Fibroblast of skin of right quadriceps (primary cell): ENCODE measurements at places on chromosomes 2 and 18.

DNA sequence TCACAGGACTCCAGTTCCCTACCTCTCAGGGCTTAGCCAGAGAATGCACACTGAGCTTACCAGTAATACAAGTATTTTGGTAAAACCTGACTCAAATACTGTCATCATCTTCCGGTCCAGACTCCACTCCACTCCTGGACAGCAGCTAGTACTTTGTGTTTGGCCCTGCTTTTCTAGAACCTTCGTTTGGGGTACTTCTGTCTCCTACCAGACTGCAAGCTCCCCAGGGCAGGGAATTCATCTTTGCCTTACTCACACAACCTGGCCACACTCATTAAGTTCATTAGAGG is 108.9 kb upstream of the CDC42EP3 start:
- DNase-seq = no peak

DNA sequence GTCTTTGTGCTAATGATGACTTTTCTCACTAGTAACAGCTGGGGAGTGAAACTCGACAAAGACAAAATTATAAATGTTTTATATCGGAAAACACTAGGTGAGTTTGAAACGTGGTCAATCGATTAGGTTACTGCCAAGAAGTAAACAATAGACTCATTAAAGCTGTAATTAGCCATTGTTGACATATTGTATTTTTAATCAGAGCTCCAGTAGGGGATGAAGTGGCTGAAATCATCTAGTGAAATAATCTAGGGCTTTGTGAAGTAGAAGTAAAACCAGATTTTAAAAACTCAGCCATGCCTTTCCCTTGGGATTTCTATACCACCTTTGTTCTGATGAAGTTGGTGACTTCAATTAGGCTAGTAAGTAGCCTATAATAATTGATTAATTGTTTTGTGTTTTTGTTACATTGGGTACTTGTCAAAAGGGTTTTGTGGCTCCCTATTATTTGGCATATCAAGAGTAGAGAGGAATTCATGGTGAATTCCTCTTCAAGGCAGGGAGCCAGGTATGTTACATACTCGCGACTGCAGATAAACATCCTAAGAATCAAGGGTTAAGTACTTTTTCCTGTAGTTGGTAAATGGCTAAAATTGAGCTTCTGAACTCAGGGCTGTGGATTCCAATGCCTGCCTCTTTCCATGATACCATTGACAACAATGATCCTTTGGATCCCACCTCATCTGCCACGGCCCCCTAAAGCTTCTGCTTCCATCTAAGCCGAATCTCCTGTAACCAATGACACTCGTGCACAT is 31.6 kb downstream of the RAB27B start:
- no peak for DNase-seq

DNA sequence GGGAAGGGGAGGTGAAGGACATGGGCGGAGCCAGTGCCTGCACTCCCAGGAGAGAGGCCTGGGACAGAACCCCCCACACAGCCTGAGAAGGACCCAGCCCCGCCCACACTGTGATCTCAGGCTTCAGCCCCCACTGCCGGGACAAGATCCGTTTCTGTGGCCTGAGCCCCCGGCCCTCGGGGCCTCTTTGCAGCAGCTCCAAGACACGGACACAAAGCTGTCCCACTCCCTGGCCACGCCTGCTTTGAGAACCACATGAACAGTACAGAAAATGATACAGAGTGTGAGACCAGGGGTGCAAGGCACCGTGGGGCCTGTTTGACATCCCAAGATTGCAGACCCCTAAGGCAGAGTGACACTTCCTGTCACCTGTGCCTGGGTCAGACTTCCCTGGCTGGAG is 74.5 kb downstream of the TWIST2 start:
- DNase-seq = no peak

- no peak for DNase-seq
Measured at GRCh38 chr2:173349287-173349686, 5.4 kb upstream of the CDCA7 start.

- DNase-seq = no peak
Measured at GRCh38 chr2:11027195-11027594, 115.5 kb downstream of the KCNF1 start.

GRCh38 chr2:234265206-234265605 is 214.7 kb downstream of the SPP2 start:
- DNase-seq = no peak

GRCh38 chr2:237552908-237553307 is 13.5 kb upstream of the PRLH start:
- DNase-seq = no peak

- DNase-seq = no peak
Measured at GRCh38 chr2:201907563-201907881, 101.2 kb downstream of the CDK15 start.

DNA sequence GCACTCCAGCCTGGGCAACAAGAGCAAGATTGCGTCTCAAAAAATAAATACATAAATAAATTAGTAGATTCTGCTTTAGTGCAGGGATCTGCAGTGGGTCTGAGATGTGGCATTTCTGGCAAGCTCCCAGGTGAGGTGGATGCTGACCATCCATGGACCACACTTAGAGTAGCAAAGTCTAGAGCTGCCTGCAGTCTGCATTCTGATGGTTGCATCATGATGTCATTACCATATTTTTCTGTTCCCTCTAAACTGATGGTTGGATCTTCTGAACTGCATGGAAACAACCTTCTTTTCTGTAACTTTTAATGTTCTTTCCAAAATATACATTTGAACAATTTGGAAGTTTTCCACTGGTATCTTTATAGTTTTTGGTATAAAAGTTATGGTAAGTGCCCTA is 42.9 kb downstream of the MYL12B start:
- no peak for DNase-seq

- no peak for DNase-seq
Measured at GRCh38 chr18:33647365-33647764, 69.3 kb downstream of the ASXL3 start.

DNA sequence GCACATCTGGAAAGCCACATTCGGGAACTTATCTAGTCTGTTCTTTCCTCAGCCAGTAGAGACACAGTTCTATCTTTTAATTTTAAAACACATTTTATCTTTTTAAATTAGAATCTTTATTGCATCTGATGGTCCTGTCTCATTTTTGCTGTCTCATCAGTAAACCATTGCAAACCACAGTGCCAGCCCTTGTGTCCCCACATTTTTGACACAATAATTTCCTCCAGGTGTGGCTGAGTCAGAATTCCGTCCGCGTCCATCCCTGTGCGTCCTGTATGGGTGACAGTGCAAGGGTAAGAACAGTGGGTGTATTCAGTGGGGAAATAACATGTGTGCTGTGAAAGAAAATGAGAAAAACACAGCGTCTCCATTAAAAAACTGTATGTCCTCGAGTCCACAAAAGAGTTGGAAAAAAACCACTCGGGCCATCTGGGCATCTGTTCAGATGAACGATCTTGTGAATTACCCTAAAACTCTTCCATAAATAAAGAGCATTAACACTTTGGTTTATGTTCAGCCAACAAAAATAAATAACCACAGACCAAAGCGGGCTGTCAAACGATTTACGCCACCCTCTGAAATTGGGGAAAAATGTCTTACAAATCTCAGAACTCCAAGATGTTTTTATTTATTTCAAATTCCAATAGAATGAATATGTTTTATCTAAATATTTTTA is 137.3 kb downstream of the ZNF516 start:
- no peak for DNase-seq

GRCh38 chr2:55565613-55566012 is 46.1 kb downstream of the CFAP36 start:
- DNase-seq = no peak

DNA sequence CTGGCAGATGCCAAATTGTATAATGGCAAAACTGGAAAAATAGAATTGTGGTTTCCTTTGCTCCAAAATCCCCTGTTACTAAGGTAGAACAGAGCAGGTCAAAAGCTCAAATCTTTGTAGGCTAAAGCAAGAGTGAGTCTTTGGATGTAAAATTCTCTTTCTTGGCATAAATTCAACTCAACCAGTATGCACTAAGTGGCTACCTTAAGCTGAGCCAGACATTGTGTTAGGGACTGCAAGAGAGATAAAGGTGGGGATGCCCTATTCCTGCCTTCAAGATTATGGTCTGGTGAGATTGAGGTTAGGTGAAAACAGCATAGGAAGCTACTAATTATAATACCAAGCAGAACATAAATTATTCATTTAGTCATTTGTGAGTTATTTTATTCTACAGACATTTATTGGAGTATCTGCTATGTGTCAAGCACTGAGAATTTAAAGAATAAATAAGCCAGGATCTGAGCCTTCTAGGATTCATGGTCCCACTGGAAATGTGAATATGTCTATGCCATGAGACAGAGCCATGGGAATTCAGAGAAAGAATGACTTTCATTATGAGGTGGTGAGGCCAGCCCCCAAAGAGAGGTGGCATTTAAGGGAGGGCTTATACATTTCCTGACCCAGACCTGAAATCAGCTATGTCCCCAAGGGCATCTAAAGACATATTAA is 198.0 kb upstream of the NCKAP5 start:
- DNase-seq = peak; percentile 42

DNA sequence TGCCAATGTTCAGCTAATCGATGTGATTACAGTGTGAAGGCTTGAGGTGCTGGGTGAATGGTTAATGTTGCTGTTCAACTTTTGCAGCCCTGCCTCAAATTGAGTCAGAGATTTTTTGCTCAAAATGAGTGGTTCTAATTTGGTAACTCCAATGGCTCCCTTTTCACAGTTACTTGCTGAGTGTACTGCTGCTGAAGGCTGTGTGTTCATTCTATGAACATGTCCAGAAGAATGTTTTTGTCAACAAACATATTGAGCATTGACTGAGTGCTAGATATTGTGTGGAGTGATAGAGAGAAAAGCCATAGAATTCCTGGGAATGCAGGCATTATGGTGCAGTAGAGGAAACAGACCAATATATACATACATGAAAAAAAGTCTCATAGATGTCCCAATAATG is 39.0 kb upstream of the TCF4 start:
- DNase-seq = no peak

DNA sequence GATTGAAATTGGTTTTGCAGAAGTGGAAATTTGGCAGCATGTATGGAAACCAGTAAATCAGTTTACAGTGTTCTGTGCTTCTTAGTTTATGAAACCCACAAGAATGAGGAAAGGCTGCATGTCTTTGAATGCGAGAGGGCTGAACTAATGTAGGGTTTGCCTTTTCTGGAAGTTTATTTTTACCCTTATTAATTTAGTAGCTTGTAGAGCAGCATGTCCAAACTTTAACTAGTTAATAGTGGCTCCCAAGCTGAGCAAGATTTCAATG is 50.4 kb downstream of the LDLRAD4 start:
- no peak for DNase-seq

- no peak for DNase-seq
Measured at GRCh38 chr2:68860111-68860510, 11.1 kb downstream of the BMP10 start.

DNA sequence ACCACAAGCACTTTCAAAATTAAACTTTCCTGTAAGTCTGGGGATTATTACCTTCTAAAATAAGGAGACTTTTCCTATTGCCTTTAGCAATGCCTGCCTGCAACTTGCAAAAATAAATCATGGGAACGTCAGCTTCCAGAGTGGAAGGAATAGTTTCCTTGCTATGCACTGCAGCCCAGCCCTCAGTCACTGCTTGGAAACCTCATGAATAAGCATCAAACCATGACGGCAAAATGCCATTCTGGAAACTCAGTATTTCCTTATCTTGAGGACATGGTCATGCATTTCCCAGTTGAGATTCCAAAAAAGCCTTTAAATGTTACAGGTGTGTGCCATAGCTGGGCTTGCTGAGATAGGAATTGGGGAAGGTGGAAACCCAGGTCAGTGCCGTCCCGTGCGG is 84.2 kb upstream of the OTOS start:
- no peak for DNase-seq

DNA sequence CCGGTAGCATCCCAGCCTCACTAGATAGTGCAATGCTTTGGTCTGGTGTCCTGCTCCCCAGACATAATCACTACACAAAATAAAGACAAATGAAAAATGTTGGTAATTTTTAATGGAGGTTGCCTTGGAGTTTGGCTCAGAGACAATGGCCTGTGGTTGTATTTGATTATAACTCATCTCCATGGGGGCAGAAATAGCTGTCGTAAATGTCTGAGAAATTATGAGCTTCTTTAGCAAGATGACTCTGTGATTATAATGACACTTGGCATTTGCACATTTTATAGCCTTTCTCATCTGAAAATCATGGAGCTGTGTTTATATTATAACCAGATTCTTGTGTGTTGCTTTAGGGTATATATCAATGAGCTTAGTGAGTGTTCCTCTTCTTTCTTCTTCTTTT is 1779.7 kb upstream of the CELF4 start:
- peak; percentile 89 for DNase-seq

DNA sequence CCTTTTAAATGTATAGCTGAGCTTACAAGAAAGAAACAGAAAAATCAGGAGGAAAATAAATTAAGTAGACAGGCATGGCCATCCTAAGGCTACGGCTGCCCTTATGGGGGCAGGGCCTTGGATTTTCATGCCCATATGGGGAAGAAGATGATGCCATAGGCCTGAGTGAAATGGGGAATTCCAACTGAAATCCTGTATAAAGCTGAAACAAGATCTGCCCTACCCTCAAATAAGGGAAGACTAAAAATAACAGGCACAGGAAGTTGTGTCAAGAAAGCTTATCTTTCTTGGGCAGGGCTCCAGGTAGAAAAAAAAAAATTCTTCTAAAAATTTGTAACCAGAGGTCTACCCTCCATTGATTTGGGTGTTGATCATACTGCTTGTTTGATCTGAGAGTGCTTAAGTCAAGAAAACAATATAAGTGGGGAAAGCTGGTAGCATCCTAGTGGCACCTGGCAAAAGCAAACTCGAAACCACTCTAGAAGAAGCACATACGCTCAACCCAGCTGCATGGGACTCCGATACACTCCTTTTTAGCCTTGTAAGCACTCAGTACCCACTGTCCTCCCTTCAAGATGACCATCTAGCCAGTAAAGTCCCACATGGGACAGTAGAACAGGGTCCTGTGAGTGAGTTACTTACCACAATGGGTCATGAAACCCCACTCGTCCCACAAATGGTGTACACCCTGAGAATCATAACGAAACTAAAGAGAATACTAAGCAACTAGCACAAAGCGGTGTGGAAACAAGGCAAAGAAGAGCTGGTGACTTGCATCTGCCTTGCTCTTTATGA is 22.3 kb downstream of the DNAH7 start:
- peak; percentile 9 for DNase-seq

GRCh38 chr18:42921226-42921737 is 194.2 kb downstream of the RIT2 start:
- no peak for DNase-seq

DNA sequence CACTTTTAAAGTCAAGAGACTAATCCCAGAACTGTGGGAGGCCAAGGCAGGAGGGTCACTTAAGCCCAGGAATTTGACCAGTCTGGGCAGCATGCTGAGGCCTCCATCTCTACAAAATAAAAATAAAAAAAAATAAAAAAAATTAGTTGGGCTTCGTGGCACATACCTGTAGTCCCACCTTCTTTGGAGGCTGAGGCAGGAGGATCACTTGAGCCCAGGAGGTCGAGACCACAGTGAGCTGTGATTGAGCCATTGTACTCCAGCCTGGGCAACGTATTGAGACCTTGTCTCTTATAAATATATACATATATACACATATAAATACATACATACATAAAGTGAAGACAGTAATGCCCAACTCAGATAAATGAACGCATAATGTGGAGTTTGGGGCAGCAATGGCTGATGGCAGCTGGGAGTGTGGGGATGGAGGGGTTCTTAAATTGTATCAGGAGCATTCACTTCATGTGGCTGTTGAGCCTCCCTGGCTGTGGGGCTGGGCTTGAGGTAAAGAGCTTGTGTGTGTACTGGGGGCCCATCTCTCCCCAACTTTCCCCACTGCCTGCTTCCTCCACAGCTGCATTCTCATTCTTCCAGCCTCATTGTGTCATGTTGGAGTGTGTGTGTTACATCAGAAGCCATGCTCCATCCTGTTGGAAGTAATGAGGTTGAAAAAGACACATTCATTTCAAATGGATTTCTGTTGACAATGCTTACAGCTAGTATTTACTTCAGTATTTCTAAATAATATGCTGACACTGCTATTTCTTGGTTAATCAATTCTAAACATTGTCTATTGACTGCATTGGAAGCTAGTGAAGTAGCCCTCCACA is 96.5 kb upstream of the HS6ST1 start:
- DNase-seq = no peak
